ENCODE measurements at places on chromosomes 2 and 18.

DNA sequence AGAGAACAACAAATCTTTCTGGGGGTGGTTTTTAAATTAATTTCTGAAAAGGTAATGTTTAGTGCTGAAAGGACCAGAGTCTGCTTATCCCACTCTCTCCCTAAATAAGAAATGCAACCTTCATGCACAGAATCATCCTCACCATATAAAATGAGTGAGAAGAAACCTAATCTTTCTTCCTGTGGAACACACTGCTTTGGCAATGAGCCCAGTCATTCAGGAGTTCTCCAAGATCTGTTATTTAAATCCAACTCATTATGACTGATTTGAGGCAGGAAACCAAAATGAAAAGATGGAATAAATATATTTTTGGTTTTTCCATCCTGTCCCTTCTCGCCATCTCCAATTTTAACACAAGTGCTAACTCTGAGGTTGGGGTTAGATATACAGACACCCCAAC, 228.3 kb downstream of the SRBD1 start:
- peak; percentile 18 for DNase-seq

DNA sequence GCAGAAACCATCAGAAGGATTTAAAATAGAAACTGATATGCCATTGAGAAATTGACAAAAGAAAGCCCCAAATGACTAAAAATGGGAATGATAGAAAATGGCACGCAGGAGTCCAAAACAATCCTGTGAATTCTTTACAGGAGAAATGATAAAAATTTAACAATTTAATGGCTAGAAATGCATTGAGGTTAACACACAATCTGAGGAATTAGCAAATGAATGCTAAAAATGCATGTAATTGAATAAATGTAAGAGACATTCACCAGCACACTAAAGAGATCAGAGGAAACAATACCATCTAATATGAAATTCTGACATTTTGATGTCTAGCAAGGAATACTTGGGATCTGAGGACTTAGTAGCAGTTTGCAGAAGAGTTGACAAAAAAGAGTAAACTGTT, 37.0 kb downstream of the MARCHF4 start:
- DNase-seq = no peak

- DNase-seq = no peak
Measured at GRCh38 chr2:40487602-40488001, 35.7 kb upstream of the SLC8A1 start.

DNA sequence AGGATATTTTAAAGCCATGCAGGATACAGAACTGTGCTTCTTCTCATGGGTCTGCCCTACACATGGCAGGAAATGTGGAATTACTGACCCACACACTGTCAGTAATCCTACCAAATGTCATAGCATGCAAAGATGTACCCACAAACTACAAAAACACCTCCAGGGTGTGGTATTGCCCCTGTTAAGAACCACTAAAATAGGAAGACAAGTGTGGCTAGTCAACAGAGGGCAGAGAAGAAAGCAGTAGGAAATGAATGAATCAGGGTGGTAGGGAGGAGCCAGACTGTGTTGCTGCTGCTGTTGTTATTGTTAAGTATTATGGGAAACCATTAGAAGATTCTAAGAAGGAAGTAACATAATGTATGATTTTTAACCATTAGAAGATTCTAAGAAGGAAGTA, 556.7 kb upstream of the ACVR2A start:
- DNase-seq = no peak

DNA sequence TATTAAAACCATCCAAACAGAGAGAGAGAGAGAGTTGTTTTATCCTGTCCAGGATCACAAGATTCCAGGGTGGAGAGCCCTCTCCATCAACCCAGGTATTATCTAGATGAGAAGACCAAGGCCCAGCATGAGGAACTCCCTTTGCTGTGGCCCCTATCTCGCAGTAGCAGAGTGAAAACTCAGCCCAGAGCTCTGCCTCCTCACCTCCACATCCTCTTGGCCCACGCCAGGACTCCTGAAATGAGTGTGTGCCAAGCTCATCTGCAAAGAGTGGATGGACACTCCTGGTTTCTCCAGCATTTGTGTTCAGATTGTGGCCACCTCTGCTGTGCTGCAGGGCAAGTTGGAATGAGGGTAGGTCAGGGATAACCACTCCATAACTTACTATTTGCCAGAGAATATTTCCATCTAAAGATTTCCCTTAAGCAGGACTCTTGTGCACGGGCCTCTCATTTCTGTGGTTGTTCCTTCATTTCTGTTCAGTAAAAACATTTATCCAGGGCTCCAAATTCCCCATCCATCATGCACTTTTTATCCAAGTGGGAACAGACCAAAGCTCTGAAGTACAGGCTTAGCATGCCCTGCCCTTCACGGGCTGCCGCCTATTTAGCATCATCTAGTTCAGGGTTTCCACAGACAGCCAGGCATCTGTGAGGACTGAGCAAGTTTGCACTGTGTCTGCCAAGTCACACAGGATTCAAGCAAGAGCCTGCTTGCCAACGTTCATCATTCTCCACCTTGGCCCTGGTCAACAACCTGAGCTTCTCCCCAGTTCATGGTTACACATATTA, 583.2 kb upstream of the ID2 start:
- DNase-seq = no peak

- no peak for DNase-seq
Measured at GRCh38 chr2:44119878-44120277, 48.8 kb upstream of the PPM1B start.

GRCh38 chr2:134892282-134893035, 26.2 kb upstream of the CCNT2 start:
- DNase-seq = no peak

- no peak for DNase-seq
Measured at GRCh38 chr2:70103531-70104061, 16.3 kb downstream of the PCBP1 start.

- DNase-seq = no peak
Measured at GRCh38 chr2:143128681-143129580, at the start of gene ARHGAP15. Gene ARHGAP15 (plus strand): TSS chr2:143129419.

Measured in fibroblast of skin of left quadriceps (primary cell).